ENCODE measurements at places on chromosomes 16 and 17.

GRCh38 chr16:15054357-15055140 lies 1.3 kb downstream of the NTAN1 start:
- no peak for DNase-seq

DNA sequence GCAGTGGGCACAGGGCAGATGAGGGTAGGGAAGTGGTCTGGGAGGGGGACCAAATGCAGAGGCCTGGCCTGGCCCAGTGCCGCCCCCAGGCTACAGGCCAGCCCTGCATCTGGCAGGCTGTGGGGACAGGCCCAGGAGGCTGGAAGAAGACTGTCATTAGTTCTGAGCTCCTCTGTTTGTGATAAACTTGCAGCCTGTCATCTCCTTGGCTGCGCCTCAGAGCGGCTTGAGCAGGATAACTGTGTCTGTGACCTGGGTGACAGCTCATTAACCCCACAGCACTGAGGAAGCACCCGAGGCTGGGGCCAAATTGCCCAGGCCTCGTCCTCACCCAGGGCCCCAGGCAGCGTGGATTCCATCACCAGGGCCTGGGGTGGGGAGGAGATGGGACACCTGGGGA lies 23.9 kb downstream of the ABCC3 start:
- no peak for DNase-seq

DNA sequence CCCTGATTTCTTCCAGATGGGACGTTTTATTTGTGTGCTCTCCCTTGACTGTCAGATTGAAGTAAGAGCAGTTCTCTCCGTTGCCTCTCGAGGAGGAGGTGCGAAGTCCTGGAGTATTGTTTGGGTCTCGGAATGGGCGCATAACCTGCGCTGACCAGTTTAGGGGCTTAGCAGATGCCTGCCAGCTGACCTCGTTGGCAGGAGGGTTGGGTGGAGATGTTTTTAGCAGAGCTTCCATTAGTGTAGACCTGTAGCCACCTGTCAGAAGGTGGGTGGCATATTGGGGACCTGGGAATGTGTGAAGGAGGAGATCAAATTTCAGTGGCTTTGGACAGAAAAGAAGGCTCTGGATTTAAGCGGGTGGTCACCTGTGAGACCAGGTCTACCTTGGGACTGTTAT lies 3.6 kb downstream of the RASD1 start:
- no peak for DNase-seq

DNA sequence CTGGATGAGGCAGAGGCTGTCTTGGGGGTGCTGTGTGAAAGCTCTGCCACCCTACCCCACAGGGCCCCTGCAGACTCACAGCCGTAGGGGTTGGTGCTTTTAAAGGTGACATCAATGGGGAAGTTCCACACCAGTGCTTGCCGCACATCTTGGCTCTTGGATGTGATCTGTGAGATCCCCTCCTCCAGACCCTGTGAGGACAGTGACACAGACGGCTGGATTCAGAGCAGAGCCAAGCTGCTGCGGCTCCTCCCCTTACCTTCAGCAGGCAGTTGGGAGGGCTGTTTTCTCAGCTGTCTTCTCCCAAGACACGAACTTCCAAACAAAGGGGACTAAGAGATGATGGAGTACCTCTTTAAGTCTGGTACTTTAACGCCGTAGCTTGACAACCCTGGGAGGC lies 4.8 kb downstream of the B9D1 start:
- DNase-seq, result no peak

- DNase-seq, result no peak
Measured at GRCh38 chr17:40796846-40797245, 2.9 kb downstream of the KRT28 start.

GRCh38 chr17:79382313-79382712 lies 228.5 kb downstream of the RBFOX3 start:
- DNase-seq, result no peak

DNA sequence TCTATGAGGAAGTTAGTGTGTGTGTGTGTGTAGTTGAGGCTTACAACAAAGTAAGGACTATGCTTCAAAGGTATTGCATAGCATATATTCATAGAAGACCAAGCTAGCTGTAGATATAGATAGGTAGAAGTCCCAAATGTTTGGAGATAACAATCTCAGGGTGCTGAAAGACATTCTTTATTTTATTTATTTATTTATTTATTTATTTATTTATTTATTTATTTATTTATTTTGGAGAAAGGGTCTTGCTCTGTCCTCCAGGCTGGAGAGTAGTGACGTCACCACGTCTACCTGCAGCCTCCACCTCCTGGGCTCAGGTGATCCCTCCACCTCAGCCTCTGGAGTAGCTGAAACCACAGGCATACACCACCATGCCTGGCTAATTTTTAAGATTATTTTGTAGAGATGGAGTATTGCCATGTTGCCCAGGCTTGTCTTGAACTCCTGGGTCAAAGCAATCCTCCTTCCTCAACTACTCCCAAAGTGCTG lies 284.6 kb upstream of the KIF2B start:
- no peak for DNase-seq

DNA sequence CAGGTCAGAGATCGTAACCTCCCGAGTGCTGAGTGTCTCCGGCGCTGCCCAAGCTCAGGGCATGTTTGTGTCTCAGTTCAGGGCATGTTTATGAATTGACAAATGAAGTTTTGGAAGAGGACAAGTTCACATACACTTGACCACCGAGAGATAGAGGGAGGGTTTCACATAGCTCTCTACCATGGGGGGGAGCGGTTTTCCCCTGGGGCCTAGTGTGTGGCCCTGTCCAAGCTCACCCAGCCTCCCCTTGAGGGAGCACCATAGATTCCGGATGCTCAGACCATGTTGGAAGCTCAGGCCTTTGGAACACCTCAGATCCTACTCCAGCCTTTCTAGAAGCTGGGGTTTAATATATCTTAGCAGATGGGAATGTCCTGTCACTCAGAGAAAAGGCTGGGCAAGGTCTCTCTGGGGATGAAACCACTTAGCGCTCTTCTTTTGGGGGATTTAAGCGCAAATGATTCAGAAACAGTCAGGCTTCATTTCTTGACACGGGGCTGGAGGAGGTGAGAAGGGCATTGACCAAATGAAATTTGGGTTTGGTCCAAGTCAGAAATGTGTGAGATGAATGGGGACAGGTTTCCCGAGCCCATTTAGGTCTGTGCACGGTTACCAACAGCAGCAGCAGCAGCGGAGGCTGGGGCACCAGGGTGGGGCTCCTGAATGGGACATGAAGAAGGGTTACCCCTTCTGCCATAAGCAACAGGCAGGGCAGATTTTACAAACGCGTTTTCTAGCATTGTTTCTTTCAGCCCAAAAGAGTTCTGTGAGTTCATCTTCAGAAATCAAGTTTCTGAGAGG lies 96.6 kb downstream of the METRNL start:
- no peak for DNase-seq

DNA sequence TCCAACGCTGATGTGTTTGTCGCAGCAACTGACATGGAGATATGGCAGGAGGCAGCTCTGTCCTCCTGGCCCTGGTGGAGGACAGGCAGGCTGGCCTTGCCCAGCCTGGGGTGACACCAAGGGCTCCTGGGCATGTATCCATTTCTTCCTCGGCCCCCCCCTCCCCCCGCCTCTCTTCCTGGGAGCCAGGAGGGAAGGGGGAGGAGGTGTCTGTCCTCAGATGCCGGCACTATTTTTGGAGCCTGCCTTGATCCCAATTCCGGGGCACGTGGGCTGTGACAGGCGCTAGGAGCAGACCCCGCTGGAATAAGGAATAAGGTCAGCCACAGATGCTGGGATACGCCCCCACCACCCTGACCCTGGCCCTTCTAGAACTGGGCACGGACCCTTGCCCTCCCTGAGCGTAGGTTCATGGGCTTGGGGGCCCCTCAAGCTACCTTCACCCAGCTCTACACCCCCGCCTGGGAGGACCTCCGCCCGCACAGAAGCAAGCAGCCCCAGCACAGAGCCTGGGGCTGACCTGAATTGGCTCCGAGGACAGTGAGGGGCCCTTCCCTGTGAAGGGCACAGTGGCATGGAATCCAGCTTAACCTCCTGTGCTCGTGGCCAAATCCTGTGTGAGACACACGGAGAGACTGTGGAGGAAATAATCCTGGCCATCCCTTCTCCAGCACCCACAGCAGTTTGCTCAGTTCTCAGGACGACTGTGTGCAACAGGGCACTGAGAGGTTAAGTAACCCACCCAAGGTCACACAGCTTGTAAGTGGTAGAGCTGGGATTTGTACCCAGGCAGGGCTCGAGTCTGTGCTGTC lies 24.1 kb downstream of the SEC14L5 start:
- DNase-seq, result no peak

DNA sequence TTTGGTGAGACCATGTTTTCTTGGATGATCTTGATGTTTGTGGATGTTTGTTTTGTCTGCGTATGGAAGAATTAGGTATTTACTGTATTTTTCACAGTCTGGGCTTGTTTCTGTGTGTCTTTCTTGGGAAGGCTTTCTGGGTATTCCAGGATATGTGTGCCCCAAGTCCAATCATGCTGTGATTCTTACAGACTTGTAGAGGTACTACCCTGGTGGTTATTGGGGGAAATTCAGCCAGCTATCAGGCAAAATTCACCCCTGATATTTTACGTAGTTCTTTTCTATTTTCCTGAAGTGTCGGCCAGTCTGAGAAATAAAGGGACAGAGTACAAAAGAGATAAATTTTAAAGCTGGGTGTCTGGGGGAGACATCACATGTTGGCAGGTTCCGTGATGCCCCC lies 33.4 kb upstream of the ARL4D start:
- DNase-seq, result no peak

DNA sequence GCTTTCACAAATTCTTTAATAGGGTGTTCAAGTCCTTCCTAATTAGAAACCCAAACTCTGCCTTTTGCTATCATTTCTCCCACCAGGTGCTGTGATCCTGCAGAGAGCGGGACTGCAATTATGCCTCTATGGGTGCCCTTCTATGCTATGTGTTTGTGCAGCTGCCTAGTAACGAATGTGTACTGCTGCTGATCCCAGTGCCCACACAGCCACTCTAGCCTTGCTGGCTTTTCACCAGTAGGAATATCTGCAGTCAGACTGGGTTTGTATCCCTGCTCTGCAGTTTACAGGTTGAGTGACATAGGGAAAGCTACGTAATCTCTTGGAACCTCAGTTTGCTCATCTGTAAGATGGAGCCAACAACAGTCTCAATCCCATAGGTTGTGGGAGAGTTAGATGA lies 179.6 kb upstream of the IRX3 start:
- DNase-seq, result no peak

- no peak for DNase-seq
Measured at GRCh38 chr17:37848690-37849616, 75.3 kb upstream of the TBC1D3K start.

DNA sequence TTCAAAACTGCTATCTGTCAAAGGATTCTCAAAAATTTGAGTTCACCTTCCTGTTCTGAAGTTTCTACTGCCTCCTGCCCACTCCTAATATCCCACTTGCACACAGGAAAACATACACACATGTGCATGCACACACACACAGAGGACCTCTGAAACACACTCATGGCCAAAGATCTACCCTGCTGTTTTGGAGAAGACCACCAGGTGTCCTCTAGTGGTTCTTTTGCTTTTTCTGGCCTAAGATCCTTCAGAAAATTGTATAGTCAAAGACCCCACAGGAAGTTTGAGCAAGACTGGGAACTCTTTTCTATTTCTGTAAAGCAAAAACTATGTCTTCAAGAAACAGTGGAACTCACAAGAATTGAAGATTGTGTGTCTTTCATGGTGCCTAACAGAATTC lies 90.2 kb downstream of the CDH8 start:
- DNase-seq, result no peak

DNA sequence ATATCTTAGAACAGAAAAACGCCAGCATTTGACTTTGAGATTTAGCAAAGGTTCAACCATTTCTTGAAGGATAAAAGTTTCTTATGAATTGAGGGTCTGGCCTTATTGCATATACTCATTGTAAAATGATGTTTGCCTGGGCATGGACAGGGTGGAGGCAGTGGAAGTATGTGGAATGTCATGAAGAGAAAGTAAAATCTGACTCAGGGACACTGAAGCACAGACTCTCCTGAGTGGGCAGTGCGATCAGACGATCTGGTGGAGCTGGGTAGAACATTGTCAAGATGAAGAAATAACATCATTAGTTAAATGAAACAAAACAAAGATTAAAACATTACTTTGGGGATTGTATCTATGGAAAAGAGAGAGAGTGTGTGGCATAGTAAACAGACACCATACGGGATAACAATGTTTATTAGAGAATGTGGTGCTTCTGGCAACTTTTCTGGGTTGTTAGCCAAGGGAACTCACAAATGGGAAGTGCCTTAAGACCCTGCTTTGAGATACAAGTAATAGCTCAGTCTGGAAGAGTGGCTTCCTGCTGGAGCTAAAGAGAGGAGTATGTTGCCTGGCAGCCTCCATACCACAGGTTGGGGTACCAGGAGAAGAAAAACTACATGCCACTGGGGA lies 4.4 kb downstream of the MAP3K3 start:
- DNase-seq, result no peak

- DNase-seq, result no peak
Measured at GRCh38 chr16:79800016-79800608, 199.6 kb upstream of the MAF start.

DNA sequence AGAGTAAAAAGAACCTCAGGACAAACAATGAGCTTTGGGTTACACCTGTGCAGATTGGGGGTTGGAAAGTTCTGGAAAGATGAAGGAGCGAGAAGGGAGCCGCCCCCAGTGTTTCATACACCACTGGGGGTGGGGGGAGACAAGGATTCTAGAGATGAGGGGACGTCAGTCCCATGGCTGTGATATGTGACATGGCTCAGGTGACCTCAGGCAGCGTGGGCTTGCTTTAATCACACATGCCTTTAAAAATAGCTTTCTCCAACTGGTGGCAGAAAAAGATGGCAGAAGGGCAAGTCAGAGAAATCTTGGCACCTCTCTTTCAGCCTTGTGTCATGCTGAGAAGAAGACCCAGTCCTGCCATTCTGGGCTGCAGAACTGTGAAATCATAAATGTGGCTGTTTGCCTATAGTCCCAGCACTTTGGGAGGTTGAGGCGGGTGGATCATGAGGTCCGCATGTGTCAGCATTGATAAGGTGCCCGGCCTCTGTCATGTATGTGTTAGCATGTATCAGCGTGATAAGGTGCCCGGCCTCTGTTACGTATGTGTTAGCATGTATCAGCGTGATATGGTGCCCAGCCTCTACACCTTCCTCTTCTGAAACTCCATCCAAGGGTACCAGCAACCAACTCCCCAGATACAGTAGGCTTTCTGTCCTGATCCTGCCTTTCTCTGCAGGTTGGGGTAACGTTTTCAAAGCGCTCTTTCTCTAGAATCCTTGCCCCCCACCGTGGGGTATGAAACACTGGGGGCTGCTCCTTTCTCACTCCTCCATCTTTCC lies 25.0 kb downstream of the WIPI1 start:
- peak; percentile 40 for DNase-seq

- DNase-seq, result no peak
Measured at GRCh38 chr17:7853691-7854038, 1.2 kb upstream of the TMEM88 start.

All from CD8-positive, alpha-beta T cell (primary cell).